ENCODE measurements at places on chromosomes 11 and 22.

- DNase-seq = no peak
Observed at GRCh38 chr11:75441804-75442132, 8.8 kb upstream of the KLHL35 start.

DNA sequence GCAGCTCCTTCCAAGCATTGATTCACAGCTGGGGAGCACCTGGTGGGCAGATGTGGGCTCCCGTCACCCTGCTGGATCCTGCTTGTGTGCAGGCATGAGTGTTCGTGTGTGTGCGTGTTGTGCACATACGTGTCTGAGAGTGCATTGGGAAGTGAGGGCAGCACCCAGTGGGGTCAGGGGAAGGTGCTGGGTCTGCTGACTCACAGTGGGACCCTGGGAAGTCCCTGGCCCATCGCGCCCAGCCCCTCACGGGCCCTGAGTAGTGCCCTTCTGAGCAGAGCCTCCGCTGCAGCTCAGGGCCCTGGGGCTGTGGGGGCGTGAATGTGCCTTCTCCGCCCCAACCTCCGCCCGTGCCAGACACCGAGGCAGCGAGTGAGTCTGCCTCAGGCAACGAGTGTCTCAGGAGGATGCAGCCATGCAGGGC, 36.8 kb downstream of the WNT11 start:
- no peak for DNase-seq

GRCh38 chr22:26713823-26714449, 56.5 kb downstream of the MIAT start:
- DNase-seq = peak; percentile 78

DNA sequence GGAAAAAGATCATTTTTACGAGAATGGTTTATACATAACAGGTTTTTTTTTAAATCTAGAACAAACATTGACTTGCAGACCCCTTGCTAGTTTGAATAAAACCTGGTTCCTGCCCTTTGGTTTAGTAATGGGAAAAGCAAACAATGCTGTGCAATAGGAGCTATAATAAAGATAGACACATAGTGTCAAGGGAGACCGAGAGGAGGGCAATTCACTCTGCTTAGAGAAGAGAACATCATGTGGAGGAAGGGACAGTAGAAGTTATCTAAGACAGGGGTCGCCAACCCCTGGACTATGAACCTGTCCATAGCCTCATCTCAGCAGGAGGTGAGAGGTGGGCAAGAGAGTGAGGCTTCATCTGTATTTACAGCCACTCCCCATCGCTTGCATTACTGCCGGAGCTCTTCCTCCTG, 7.0 kb upstream of the RDX start:
- no peak for DNase-seq

GRCh38 chr11:63599211-63600122, 14.8 kb downstream of the PLAAT3 start:
- DNase-seq = peak; percentile 42

GRCh38 chr11:69080257-69080995, 31.7 kb downstream of the TPCN2 start:
- DNase-seq = no peak

GRCh38 chr22:21759646-21760376, 24.2 kb upstream of the YPEL1 start:
- DNase-seq = no peak

DNA sequence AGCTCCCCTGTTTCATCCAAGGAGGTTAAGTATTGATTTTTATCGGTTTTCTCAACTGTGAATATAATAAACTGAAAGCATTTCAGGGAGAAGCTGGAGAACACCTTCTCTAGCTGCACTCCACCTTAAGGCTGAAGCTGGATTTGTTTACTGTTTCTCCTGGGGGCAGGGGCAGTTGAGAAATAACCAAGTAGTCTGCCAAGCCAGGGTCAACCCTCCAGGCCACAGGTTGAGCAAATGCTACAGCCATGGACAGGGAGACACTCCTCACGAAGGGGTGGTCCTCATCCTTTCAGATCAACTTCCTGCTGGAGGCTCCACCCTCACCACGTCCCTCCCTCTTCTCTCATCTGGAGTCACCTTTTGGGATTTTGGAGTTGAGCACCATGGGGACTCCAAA, at the start of gene TTC36:
Gene TTC36, plus strand, starts transcription at position 366 of the 400 bp plus-strand sequence. Its CDS starts 21 bp downstream, at position 387.
- peak; percentile 3 for DNase-seq

- no peak for DNase-seq
Observed at GRCh38 chr11:103978616-103979595, 57.5 kb upstream of the DDI1 start.

DNA sequence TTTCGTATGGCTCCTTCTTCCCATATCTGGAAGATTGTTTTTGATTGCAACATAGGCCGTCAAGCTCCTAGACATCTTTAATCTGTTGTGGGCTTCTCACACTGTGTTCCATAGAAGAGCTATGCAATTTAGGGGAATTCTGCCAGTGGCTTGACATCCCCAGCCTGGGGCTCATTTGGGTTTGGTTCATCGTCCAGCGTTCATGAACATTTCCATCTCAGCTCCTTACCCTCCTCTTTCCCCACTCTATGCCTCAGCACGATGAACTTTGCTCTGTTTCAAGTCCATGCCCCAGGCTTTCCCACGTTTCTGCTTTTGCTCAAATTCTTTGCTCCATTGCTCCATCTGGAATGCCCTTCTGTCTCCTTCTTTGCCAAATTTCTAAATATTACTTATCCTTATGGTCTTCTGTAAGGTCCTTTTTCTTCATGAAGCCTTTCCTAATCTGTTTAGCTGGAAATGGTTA, 26.1 kb upstream of the CLMP start:
- DNase-seq = peak; percentile 36

DNA sequence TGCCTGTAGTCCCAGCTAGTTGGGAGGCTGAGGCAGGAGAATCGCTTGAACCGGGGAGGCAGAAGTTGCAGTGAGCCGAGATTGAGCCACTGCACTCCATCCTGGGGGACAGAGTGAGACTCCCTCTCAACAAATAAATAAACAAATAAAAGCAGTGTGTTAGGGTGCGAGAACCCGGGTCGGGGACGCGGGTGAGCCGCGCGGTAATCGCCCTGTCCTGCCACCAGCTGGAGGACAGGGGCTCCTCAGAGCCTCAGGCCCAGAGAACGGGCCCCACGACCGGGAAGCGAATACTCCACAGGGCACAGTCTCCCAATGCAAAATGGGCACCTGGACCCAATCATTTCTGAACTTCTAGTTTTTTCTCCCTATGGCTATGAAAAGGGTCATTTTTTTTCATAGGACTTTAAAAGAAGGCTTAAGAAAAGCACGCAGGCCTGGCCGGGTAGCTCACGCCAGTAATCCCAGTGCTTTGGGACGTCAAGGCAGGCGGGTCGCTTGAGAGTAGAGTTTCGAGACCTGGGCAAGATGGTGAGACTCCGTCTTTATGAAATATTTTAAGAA, 744 bp upstream of the MCM5 start:
- no peak for DNase-seq

DNA sequence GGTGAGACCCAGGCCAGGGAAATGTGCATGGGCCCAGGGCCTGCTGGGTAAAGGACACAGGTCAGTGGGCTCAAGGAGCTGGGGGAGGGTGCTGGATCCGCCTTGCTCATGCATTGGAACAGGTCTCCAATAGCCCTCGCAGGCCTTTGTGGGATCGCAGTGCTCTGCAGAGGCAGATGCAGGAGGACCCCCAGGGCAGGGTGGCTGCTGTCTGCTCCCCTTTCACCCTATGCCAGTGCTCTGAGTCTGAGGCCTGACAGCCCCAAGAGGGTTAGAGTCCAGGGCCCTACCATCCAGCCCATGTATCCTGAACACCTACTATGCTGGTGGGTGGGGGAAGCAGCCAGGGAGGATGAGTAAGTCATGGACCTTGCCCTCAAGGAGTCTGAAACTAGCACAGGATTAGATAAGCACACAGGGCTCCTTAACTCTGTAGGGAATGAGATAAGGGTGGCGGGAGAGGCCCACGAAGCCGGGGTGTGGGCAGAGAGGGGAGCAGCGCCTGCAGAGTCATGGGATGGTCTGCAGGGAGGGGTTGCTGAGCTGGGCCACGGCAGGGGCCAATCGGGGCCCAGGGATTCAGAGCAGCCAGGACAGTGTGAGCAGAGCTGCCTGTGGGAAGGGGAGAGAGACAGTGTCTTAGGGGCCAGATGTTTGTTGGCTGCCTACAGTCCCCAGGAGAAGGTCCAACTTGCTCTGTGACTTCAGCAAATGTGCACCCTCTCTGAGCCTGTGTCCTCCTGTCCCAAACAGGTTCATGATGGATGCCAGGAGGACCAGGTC, 10.5 kb upstream of the EHD1 start:
- no peak for DNase-seq

- no peak for DNase-seq
Observed at GRCh38 chr11:10371926-10372641, 67.2 kb downstream of the ADM start.

DNA sequence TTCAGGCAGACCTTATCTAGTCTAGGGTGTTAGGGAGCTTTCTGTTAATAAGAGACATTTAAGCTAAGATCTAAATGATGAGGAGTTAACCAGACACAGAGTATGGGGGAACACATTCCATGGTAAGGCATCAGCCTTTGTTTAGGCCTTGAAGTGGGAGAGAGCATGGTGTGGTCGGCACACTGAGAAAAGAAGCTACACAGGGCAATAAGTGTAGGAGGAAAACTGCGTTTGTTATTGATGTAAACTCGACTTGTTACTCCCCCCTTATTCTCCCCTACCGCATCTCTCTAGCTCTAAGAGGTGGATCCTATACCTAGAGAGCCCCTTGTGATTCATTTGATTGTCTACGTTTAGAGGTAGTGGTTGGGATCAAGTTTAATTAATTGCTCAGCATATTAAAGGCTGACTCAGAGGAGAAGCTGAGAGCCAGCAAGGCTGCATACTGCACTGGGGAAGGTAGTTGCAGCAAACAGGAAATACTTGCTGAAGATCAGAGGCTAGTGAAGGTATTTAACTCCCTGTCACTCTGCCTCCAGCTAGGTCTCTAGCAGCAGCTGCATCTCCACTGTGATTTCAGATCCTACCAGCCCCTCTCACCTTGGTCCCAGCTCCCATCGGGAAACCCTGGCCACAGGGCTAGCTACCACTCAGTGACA, 86.8 kb upstream of the TEAD1 start:
- peak; percentile 40 for DNase-seq

DNA sequence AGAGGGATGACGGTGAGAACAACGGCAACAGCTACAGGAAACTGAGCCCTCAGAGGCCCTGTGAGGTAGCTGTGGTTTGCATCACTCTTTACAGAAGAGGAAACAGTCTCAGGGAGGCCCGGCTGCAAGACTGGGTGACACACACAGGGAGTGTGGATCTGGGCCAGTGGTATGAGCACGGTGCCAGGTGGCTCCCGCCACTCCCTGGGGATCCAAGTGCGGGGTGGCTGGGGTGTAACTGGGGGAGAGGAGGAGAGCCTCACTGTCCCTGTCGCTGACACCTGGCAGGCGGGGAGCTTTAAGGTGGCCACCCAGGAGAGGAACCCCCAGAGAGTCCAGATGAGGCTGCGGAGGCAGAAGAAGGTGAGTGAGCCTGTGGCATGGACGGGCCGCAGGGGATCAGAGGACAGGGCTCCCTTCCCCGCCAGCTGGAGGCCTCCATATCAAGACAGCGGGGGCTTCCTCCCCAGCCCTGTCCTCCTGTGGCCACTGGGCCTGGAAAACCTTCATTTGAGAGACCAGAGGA, 5.6 kb downstream of the RGL4 start:
- peak; percentile 70 for DNase-seq

GRCh38 chr11:67286621-67287333, 2.3 kb upstream of the ANKRD13D start:
- no peak for DNase-seq

DNA sequence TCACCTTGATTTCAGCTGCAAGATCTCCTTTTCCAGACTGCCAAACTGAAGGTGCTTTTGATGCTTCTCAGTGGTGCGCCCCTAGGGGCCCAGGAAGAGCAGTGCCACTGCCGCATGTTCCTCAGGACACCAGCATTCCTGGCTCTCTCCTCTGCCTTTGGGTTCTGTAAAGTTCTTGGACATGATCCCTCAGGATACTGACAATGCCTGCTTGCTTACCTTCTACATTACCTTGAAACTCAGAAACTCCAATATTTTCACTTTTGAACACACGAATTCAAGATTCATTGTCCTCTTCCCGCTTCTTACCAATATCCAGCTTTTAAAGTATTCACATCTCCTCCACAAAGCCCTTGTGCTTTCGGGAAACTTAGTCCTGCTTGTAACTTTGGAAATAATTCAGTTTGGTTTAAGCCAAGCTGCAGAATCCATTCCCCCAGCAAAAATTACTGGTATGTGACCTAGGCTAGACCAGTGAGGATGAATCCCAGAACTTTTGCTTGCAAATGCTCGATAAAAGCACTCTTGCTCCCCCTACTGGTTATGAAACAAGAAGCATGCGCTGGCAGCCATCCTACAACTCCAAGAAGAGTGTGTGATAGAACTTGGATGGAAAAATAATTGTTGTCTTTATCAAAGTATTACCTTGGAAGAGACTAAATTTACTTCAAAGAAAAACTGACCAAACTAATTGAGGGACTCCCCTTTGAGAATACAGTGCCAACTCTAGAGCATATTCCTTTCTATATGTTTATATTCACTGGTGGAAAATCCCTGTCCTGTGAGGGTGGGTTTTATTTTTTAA, 16.5 kb upstream of the OR5B21 start:
- DNase-seq = peak; percentile 91

DNA sequence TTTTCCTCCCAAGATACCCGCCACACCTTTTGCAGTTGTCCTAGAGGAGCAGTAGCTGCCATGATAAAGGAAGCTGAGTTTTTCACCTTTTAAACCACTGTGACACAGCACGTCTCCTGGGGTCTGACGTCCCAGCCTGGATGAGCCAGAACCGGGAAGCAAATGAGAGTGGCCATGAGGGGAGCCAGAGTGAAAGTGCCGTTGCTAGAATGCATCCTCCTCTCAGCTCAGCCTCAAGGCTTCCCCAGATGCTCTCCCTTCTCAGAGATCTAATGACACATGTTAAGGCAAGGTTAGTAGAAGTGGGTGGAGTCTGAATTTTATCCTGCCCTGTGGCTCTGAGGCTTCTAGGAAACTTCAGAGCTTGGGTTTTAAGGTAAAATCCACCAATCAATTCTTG, 23.4 kb upstream of the HTR3A start:
- no peak for DNase-seq

- no peak for DNase-seq
Observed at GRCh38 chr11:126808836-126809235, 191.7 kb downstream of the KIRREL3 start.

DNA sequence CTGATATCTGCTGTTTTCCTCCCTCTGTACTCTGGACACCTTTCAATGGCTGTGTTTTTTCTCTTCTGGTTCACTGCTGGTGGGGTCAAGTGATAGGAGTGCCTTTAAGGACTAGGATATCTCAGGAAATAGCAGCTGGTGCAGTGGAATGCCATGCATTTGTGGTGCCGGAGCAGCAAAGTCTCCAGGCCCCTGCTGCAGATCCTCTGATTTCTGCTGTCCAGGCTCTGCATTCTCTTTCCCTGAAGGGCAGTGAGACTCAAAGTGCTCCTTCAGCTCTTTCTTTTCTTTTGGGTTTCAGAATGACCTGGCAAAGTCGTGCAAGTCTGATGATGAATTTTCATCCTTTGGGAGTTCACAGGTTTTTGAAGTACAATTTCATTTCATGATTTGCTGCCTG, 774.3 kb downstream of the FAM181B start:
- no peak for DNase-seq
